ENCODE measurements at places on chromosomes 1 and 21.

- H3K4me3 ChIP-seq: peak overlapping the region; percentile 24
- peaks cover 55% of the 10 kb centered on the region for H3K4me1 ChIP-seq
- peak; percentile 85 for DNase-seq
- H3K27ac ChIP-seq: peak overlapping the region; percentile 90
- no peaks in the 10 kb centered on the region for H3K27me3 ChIP-seq
- no peaks in the 10 kb centered on the region for H3K36me3 ChIP-seq
Measured at GRCh38 chr1:2229037-2229864, 1.1 kb downstream of the SKI start.

DNA sequence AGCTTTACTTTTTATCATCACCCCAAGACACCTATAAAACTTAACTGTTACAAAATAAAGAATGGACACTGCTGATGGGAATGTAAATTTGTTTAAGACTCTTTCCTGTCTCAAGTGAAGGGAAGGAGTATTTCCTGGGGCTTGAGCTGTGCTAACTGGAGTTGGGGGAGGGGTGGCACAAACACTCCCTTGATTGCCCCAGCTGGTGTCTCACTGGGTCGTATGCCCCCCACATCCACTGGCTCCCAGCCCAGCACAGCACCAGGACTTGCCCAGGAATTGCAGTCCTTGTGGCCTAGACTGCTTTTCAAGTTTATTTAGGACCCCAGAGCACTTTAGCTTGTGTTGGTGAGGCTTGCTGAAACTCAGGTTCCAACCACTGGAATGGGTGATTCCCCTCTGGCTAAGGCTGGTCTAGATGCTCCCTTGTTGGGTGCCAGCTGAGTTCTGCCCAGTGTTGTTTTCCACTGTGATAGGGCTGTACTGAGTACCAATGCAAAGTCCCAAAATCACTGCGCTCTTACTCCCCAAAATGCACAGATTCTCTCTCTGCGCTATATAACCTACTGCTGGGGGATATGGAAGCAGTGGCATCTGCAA lies 49.1 kb upstream of the DR1 start:
- DNase-seq: no peak
- H3K4me3 ChIP-seq: no peak overlapping the region
- H3K27me3 ChIP-seq: no peaks in the 10 kb centered on the region
- no peaks in the 10 kb centered on the region for H3K36me3 ChIP-seq
- no peaks in the 10 kb centered on the region for H3K4me1 ChIP-seq

- DNase-seq: no peak
- H3K4me1 ChIP-seq: peaks cover 11% of the 10 kb centered on the region
- H3K36me3 ChIP-seq: no peaks in the 10 kb centered on the region
Measured at GRCh38 chr1:8740034-8740449, 77.4 kb downstream of the RERE start.

- no peaks in the 10 kb centered on the region for H3K27me3 ChIP-seq
- peaks cover 4% of the 10 kb centered on the region for H3K4me1 ChIP-seq
- no peaks in the 10 kb centered on the region for H3K36me3 ChIP-seq
- H3K4me3 ChIP-seq: no peak overlapping the region
- no peak overlapping the region for H3K27ac ChIP-seq
Measured at GRCh38 chr1:186982116-186982515, 153.4 kb downstream of the PLA2G4A start.

GRCh38 chr1:183349201-183349711 lies 68.9 kb downstream of the NMNAT2 start:
- no peaks in the 10 kb centered on the region for H3K27me3 ChIP-seq
- no peaks in the 10 kb centered on the region for H3K36me3 ChIP-seq
- H3K4me3 ChIP-seq: no peak overlapping the region
- no peak for DNase-seq
- H3K27ac ChIP-seq: no peak overlapping the region
- no peaks in the 10 kb centered on the region for H3K4me1 ChIP-seq
